Stimulated activated CD4-positive, alpha-beta T cell treated with anti-CD3 and anti-CD28 coated beads, TNF-alpha, amount 100 ng/mL, for 48 hours (primary cell): ENCODE measurements at places on chromosomes 6 and 20.

- DNase-seq: no peak
Measured at GRCh38 chr6:152977556-152977955, 5.3 kb downstream of the FBXO5 start.

GRCh38 chr20:6142348-6142993 is 19.6 kb upstream of the FERMT1 start:
- DNase-seq: no peak

GRCh38 chr6:160388922-160389321 is 40.7 kb downstream of the SLC22A3 start:
- DNase-seq: no peak

DNA sequence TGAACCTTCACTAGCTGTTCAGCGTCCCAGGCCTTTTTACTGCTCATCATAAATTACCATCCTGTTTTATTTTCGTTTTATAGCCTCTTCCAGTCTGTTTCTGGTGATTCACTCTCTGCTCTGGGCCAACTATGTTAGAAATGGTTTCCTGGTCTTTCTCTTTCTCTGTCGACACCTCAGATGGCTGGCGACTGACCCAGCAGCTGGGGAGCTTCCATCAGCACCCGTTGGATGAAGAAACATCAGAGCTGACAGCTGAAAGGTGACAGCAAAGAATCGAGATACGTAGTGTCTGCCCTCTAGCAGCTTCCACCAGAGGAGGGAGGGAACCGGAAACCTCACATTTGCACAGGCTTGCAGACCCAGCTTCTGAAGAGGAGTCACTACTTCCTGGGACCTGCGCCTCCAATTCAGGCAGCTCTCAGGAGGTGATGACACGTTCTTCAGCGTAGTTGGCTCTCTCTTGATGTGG is 82.9 kb upstream of the MLN start:
- DNase-seq: no peak

- no peak for DNase-seq
Measured at GRCh38 chr20:47071646-47072185, 177.1 kb downstream of the EYA2 start.

GRCh38 chr20:46622165-46622564 is 29.1 kb downstream of the SLC13A3 start:
- DNase-seq: no peak

DNA sequence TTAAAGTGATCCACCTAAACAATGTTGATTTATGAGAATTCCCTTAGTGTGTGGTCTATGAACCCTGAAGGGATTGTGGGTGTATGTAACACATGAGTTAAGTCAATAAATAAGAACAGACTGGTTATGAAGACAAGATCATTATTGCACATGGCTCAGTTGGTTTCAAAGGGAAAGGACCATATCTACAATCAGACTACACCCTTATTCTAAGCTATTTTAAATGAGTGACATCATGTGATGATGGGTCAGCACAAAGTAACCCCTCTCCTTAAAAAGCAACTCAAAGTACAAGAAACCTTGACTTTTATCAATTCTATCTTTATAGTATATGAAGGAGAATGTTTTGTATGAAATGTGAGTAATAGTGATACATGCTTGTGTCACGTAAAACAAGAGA is 15.3 kb upstream of the ZSCAN23 start:
- no peak for DNase-seq

DNA sequence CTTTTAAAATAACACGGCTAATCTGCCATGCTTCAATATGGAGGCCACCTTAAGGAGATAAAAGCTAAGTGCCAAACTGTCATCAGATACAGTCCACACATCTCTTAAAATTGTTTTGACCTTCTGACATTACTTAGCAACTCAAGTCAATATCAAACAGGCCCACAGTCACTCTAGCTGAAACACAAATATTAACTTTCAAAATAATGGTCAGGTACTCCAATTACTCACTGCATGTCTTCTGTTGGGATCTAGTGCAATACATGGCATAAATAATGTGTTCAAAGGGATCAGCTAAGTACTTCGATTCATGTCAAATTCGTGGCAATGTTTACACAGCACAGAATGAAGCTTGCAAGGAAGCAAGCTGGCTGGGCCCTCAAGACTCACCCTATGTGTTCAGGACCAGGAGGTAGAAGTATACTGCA is 133.9 kb upstream of the BEND6 start:
- no peak for DNase-seq

DNA sequence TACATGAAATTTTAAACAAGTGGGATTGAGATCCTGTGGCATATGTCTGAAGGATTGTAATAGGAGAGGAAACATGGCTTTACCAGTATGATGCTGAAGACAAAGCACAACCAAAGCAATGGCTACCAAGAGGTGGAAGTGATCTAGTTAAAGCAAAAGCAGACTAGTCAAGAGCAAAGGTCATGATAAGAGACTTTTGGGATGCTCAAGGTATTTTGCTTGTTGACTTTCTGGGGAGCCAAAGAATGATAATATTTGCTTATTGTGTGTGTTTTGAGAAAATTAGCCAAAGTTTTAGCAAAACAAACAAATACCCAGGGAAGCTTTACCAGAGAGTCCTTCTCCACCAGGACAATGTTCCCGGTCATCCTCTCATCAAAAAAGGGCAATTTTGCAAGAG is 20.3 kb downstream of the SLC16A10 start:
- no peak for DNase-seq

- DNase-seq: no peak
Measured at GRCh38 chr20:11876555-11876954, 41.1 kb upstream of the BTBD3 start.

GRCh38 chr20:36632487-36633284 is 13.3 kb downstream of the SLA2 start:
- no peak for DNase-seq

DNA sequence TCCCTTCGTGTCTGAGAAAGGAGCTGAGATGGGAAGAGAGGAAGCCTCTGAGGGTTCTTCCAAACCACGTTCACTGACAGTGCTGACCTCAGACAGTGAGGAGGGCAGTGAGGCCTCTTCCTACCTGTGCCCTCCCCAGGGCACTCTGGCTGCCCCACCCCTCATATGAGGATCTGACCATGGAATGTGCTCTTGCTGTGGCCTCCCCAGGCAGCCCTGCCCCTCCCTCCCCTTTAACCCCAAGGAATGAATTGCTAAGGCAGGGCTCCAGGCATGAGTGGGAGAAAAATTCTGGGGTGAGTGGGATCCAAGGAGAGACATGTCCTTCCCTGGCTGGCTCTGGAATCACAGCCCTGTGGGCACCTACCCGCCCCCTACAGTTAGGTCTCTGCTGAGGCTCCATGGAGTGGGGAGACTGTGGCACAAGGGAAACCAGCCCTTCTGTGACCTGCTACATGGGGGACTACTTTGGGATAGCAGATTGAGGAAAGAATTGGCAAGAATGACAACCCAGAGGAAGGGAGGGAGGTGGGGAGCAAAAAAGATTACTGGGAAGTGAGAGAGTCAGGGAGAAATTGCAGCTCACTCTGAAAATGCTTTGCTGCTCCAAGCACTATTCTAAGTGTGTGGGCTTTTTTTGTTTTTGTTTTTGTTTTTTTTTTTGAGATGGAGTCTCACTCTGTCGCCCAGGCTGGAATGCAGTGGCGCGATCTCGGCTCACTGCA is 29.4 kb downstream of the TNXB start:
- no peak for DNase-seq

GRCh38 chr20:63703471-63703975 is 4.3 kb downstream of the ARFRP1 start:
- DNase-seq: no peak

GRCh38 chr6:99241905-99242534 is 107.5 kb downstream of the FAXC start:
- DNase-seq: no peak

DNA sequence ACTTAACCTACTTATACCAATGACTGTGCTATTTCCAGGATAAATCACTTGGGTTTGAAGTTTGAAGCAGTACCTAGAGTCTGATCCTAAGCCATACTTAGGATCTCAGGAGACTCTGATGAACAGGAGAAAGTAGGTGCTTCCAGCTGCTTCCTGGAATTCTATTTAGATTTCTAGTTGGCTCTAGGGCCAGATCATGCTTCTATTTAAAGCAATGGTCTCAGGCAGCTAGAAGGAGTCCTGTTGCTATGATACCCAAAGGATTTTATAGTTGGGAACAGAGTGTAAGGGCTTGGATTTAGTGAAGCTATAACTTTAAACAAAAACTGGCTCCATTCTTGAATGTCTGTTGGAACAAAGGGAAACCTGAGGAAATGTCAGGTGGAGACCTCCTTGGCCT is 52.4 kb upstream of the TINAG start:
- DNase-seq: no peak

- DNase-seq: no peak
Measured at GRCh38 chr6:87481931-87482330, 9.2 kb downstream of the SLC35A1 start.

DNA sequence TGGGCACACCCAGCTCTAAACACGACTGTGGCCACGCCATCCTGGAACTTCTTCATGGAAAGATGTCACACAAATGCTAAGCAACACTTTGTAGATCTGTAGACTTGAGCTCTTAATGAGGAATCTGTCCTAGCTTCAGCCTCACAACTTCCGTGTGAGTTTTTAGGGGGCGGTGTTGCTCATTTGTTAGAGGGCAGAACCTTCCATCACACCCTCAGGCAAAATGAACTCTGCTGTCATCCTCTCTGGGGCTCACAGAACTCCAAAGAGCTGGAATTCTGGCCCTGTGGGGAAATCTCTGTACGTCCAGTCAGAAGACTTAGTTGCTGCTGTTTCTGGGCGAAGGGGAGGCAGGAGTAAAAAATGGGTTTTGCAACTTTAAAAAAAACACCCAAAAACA is 49.8 kb downstream of the NRN1 start:
- no peak for DNase-seq

- no peak for DNase-seq
Measured at GRCh38 chr6:43180985-43181384, 1.0 kb upstream of the CUL9 start.

DNA sequence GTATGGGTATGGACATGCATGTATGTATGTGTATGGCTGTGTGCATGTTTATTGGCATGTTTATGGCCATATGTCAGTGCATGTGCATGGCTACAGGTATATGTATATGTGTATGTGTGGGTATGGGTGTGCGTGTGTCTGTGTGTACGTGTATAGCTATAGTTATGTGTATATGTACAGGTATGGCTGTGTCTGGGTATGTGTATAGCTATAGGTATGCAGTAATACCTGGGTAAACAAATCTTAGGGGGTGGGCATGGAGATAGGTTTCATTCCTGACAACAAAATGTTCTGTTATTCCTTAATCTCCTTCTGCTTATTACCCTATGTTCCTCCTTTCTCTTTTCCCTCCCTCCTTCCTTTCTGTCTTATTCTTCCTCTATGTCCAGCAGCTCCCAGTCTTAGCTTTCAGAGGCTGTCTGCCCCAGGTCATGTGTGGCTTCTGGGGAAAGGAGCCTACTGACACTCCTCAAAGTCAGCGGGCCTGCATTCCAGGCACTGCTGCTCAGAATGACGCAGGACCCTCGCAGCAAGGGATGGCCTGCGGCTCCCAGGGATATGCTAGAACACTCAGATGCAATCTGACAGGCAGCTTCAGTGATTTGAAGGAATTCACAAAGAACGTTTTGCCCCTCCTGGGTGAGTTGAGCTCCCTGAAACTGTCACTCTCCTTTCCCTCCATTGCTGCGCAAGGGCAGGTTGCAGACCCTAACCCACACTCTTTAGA is 139.3 kb upstream of the PHACTR1 start:
- no peak for DNase-seq
